OCI-LY7 (cell line): ENCODE measurements at places on chromosomes 3 and 15.

DNA sequence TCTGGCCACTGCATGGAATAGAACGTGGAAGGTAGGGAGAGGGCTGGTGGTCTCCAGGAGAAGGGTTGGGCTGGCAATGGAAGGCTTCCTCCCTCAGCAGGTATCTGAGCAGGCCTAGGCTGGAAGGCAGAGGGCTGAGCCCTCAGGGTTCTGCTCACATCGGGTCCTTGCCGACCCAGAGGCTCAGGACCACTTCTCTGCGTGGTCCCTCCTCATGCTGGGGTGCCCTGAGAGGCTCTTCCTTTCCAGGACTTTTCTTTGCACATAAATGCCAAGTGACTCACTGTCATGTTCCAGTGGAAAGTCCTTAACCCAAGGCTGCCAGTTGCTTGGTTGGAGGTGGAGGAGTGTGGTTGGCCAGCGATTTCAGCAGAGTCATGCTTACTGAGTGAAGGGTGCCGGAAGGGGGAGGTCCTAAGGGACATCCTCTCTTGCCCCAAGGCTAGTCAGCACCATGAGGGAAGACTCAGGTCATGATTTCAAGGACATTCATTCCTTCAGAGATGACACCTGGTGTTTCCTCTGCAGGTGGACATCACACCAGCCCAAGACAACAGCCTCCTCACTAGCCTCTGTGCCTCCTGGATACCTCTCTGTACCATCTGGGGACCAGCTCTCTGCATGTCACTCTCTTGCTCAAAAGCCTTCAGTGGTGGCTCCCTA, 8.2 kb downstream of the SLC6A6 start:
- DNase-seq: peak; percentile 62

GRCh38 chr3:171736556-171736955, 73.7 kb downstream of the PLD1 start:
- no peak for DNase-seq

- DNase-seq: peak; percentile 47
Observed at GRCh38 chr3:195568630-195569029, 15.1 kb downstream of the APOD start.

- peak; percentile 79 for DNase-seq
Observed at GRCh38 chr15:73972984-73973682, 19.0 kb downstream of the STOML1 start.
